ENCODE measurements at places on chromosomes 3 and 15.

DNA sequence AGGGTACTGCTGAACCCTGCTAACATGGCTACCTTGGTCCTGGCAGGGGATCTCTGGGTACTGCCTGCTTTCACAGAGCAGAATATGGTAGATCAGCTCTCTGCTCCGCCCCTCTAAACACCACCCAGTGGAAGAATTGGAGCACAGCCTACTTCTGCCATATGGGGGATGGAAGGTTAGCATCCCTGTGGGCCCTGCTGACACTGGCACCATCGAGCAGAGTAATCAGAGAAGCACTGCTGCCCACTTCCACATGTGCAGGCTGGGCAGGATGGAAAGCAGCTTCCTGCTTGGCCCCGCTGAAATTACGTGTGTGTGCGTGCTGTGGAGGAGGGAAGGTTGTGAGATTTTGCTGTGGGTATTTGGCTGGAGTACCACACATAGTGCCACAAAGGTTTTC, 24.8 kb downstream of the CCR1 start:
- DNase-seq, result no peak

- DNase-seq, result no peak
These were observed 30.9 kb downstream of the DAG1 start for GRCh38 chr3:49500732-49501609.

DNA sequence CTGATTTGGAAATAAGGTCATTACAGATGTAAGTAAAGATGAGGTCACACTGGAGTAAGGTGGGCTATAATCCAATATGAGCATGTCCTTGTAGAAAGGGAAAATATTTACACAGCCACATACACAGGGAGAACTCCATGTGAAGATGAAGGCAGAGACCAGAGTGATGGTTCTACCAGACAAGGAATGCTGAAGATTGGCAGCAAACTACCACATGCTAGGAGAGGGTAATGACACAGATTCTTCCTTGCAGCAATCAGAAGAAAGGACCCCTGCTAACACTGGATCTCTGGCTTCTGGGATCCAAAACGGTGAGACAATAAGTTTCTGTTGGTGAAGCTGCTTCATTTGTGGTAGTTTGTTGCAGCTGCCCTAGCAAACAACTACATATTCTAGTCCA, 56.0 kb upstream of the SPTSSB start:
- DNase-seq, result no peak

GRCh38 chr3:190345027-190345821, 23.0 kb upstream of the CLDN1 start:
- no peak for DNase-seq

DNA sequence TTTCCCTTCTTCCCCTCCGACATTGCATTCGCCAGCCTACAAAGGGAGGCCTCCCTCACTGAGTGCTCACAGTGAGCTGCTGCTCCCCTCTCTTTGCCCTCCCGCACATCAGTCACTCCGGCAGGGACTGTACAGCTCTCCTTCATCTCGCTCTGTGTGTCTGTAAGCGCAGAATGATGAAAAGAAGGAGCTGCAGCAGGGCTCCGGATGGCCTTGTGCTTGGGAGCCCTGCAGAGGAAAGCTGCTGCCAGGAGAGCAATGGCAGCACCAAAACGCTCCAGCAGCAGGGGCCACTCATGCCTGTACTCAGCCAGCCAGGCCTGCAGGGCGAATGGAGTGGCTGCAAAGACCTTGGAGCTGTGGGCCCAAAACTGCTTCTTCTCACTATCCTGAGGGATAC, 107.0 kb upstream of the NSMCE3 start:
- DNase-seq, result no peak

GRCh38 chr3:123096126-123096525, 29.3 kb downstream of the PDIA5 start:
- no peak for DNase-seq

- no peak for DNase-seq
These were observed 69.3 kb downstream of the LRIG1 start for GRCh38 chr3:66431494-66431893.

DNA sequence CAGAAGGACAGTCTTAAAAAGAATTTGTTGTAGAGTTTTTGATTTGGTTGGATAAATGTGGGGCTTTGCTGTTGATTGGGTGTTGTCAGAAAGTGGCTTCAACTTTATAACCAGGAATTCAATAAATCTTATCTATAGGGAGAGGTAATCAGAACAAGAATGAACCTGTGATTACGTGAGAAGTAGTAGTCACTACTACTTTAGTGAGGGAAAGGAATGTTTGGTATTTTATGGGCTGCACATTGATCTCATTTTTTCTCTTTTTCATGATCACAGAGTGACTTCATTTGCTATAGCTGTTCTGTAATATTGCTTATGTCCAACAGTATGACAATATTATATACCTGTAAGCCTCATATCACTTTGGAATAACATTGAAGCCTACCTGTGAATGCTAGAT, 485.2 kb upstream of the BCHE start:
- no peak for DNase-seq

DNA sequence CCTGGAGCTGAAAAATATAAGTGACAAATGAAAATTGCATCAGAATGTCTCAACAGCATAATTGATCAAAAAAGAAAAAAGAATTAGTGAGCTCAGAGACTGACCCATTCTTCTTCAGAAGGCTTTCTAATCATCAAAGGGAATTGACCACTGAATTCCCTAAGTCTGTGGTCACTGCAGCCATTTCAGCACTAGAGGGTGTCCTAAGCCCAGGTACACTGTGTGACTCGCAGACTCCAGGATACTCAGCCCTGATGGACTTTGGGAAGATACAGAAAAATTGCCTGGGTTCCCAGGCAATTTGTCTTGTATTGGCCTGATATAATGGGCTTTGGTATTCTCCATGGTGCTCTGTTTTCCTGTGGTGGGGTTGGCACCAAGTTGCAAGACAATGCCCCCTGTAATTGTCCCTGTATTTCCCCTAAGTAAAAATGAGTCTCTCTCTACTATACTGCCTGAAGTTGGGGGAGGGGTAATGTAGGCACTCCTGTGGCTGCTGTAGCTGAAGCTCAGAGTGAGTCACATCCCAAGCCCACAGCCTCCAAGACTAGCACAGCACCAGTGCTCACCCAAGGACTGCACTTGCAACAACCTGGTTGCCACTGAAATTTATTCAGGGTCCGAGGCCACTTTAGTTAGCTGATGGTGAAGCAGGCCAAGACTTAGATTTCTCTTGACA, 256.0 kb upstream of the STAC start:
- DNase-seq, result no peak

DNA sequence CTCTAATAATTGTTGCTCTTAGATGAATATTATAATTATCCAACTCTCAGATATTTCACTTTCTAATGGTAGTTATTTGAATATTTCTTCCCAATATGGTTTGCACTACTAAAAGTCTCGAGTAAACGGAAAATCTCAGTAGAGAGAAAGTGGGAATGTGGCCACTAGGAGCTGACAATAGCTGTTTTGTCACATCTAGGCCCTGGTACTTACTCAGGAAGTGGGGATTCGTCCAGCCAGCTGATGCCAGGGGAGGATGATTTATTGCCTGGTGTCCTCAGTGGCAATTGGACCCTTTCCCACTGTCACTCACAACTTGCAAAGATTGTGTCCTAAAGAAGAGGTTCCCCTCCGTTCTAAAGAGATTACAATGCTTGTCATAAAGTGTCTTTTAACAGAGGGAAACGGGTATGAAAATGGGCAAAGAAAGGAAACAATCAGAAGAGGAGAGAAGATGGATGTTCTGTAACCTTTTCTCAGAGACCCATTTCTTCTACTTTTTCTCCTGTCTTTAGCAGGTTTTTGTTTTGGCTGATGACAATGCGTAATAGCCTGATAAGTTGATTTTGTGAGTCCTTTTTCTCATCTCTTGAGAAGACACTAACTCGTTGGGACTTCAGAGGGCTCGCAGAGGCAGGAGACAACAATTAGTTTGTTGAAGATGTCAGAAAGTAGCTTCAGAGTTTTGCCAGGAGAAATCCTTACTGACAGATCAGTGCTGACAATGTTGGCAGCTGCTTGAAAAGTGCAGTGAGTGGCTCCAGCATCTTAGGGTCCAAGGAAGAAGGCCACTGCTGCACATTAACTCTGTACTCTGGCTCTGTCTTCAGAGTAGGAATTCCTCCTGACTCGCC, 320.6 kb downstream of the MECOM start:
- no peak for DNase-seq

DNA sequence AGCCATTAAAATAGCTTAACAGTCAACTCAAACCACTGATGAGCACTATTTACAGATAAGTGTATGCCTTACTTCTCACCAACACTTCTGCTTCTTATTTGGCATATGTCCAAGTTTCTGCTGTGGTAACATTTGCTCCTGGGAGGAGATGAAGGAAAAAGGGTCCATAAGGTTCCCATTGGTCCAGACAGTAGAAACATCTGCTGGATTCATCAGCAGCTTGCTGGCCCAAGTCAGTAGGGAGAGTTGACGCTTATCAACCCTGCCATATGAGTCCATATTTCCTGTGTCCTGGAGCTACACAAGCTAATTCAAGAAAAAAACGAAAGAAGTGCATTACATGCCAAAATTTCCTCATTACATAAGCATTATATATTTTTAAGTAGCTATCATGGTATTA, 824.5 kb downstream of the CADM2 start:
- DNase-seq, result peak; percentile 94

- no peak for DNase-seq
These were observed 90.9 kb downstream of the RAP2B start for GRCh38 chr3:153252963-153253362.

DNA sequence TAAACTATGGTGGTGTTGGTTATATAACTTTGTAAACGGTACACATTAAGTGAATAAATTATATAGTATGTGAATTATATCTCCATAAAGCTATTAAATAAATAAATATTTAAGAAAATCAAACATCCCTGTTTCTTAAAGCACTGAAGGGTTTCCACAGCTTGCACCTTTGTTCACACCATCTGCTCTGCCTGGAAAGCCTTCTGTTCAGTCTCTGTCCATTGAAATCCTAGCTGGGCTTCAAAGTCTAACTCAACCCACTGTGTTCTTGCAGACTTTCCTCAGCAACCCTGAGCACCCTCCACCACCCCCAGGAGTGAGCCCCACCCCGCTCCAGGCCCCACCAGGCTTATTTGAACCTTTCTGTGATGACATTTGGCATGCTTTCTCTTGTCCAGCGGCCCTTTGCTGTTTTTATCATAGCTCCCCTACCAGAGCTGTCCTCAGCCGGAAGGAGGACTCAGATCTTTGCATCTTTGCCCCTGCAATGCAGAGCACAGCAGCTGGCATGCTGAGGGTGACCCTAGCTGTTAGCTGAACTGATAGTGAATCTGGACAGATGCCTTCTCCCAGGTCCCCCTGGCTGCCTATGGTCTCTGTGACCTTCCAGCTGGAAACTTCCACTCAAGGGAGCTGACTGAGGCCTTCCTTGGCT, 105.2 kb downstream of the DAPK2 start:
- no peak for DNase-seq

- peak; percentile 55 for DNase-seq
These were observed 347.5 kb upstream of the TMCO5A start for GRCh38 chr15:37586976-37587375.

DNA sequence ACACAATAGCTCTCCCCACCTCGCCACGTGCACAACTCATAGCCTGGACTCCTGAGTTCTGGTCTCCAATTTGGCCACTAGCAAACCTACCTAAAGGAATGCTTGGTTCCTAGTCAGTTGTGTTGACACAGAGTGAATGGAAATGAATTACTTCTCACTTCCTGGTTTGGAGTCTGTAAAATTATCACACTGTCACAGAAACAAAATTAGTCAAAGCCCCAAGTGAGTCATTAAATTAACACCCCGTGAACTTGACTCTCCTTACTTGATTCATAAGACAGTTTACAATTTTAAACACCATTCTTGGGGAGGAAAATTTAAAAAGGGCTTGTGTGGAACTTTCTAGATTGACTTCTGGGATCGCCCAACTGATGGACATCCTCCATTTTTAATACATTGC, 276.2 kb upstream of the CTNNB1 start:
- no peak for DNase-seq

GRCh38 chr15:63449731-63450130, 54.7 kb upstream of the USP3 start:
- no peak for DNase-seq

DNA sequence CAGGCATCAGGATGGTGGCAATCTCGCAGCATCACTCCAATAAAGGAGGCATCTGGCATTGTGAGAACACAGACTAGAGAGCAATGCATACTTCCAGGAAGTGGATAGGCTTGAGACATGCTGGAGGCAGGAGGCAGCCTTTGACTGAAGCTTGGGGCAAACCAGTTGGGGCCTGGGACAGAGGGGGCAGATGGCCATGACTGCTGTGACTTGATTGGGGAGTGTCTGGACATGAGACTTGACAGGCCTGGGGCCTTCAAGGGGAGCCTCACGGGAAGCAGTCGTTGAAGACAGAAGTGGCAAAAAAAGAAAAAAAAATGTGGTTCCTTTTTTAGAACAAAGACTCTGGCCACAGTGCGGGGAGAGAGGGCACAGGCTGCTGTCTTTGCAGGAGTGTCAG, 44.7 kb upstream of the CHRNA7 start:
- no peak for DNase-seq

GRCh38 chr3:13005301-13005700, 67.9 kb downstream of the IQSEC1 start:
- no peak for DNase-seq

GRCh38 chr15:38555686-38556334, 8.8 kb downstream of the RASGRP1 start:
- DNase-seq, result no peak

GRCh38 chr15:94203306-94203705, 28.1 kb upstream of the MCTP2 start:
- no peak for DNase-seq

DNA sequence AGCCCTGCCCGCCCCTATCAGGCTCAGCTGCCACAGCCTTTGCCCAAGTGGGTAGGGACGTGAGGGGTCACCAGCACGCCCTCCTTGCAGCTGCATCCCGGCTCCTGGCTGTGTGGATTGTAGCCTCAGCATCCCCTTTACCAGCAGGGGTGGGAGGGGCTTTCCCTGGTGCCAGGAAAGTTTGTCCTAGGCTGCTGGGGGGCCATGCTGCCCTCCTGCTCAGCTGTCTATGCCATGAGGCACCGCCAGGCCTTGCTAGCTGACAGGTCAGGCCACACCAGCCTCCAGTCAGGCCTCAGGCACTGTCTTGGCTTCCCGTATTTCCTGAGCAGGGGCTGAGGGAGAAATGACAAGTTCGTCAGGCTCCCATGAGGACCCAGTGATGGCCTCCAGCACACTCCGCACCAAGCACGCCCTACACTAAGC, 32.3 kb downstream of the TKT start:
- DNase-seq, result no peak

- no peak for DNase-seq
These were observed 44.8 kb upstream of the GNB5 start for GRCh38 chr15:52236013-52236412.

DNA sequence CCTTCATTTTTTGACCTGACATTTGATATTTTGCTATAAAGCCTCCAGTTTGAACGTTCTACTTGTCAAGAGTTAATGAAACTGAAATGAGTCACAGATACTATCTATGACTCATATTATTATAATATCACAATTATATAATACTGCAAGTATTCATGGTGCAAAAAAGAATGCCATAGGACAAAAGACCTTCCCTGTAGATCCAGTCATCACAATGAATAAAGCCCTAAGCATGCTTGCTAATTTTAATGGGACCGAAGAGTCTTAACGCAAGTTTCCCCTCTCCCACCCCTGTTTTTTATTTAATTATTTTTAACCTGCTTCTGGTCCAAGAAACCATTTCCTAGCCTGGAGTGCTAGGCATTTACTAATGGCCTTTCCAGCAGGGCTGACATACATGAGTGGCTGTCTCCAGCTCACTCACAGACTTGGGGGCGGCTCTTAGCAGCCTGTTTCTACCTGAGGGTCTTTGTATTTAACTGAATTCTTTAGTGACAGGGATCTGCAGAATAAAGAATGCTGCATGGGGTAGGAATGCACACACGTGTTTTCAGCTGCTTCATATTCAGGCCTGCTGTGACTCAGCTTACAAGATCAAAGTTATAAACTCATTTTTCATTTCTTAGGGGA, 61.2 kb downstream of the THBS1 start:
- no peak for DNase-seq
